ENCODE measurements at places on chromosomes 16 and 17.

GRCh38 chr17:78108726-78109488, 19.6 kb downstream of the TMC6 start:
- DNase-seq: no peak

GRCh38 chr17:31645351-31645750, 213.7 kb downstream of the COPRS start:
- no peak for DNase-seq

DNA sequence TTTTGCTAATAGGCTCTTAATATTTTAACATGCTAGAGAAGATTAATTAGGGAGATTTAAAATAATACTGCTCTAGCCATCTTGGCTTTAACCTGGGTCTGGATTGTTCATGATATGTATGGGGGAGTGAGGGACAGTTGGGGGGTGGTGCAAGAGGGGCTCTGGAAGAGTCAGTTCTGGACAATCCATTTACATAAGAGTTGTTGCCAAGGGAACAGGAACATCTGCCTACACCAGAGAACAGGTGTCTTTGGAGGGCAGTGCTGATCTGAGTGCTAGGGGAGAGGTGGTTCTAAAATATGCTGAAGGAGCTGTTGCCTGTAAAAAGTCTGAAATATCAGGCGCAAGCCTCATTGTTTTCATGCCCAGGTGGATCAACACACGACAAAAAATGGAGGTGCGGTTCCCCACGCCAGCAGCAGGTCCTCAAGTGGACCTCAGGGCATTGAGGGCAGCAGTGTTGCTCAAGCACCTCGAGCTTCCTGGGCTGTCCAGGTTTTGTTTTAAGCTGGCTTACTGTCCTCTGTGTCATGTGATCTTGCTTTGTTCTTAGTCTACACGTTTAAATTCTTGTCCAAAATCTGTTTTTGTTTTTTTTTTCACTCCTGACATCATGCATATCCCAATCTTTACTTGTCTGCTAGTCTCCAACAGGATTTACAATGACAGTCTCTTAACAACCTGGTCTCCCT, 25.4 kb upstream of the WSB1 start:
- DNase-seq: no peak

GRCh38 chr16:87363771-87364455, 19.7 kb downstream of the FBXO31 start:
- DNase-seq: no peak

- no peak for DNase-seq
Observed at GRCh38 chr17:64982139-64982915, 63.0 kb upstream of the LRRC37A3 start.

- DNase-seq: no peak
Observed at GRCh38 chr16:68365167-68365817, 54.5 kb downstream of the PRMT7 start.

DNA sequence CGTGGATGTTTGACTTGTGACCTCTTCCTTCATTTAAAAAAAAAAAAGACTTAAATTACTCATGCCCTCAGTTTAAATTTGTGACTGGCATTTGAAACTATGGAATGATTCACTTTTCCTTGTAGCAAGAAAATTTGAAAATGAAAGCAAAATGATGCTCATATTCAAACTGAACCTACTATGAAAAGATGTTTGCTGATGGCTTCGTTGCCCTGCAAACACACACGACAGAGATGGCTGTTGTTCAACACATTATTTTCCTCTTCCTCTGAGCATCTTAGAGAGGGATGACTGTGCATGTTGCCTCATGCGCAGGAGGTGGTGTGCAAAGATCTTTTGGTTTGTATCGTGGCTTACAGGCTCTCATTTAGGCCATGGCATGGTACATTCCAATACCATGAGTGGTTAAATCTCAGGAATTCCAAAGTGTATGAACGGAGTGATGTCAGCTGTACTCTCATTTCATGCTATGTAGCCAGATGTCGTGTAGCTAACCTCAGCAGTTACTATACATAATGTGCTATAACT, 164.5 kb downstream of the PRKCA start:
- peak; percentile 52 for DNase-seq

DNA sequence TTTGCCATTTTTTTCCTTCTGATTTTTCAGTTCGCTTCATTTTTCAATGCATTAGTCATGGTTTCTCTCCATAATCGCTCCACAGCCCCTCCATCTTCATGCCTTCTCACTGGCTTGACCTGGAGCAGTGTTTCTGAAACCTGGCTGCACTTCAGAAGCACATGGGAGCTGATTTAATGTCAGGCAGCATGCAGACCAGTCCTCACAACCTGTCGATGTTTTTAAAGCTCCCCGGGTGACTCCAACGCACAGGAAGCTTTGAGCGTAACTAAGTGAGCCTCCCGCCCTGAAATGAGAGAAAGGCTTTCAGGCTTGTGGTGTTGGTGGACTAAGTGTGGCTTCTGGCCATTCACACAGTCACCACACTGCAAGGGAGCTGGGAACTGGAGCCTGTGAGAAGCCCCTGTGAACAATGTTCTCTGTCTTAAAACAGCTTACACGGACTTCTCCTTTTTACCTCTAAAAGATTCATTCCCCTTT, 16.8 kb upstream of the DRG2 start:
- no peak for DNase-seq

- DNase-seq: no peak
Observed at GRCh38 chr17:81667754-81668153, 1.2 kb downstream of the CCDC137 start.

DNA sequence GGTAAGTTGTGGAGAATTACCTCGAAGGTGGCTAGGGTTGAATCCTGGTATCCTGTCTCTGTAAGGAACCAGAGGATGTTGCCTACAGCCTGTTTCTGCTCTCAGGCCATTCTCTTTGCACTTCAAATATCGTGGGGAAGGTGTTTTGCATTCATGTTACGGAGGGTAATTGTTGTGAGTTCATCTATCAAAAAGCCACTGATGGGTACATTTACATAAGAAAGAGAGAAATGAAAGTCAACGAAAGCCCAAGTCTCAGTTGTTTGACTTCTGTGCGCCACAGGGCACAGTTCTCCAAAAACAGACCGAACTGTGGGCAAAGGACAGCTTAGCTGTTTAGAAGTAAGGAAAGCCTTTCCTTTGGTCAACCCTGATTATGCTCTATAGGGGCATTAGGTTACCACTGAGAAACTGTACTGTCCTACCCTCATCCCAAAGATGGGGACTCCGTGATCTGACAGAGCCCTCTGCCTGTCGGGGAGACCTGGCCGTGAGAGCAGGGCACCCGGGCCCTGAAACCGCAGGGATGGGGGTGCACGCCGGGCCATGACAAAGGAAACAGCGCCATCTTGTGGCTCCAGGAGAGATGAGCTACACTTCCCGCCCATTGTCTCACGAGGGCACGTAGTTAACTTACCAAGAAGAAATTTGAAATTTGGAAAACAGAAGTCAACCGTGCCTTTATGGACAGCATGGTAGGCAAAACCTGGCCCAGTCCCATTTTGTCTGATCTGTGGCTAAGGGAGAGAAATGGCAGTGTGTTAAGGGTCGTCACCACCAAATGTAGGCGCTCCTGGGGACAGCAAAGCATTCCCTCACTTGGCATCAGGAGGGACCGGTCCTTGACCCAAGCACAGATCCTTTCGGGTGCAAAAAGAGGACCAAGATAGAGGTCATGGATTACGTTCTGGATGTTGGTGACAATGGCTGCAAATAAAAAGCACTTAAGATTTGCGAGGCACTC, 74.5 kb upstream of the DYNLRB2 start:
- peak; percentile 62 for DNase-seq

GRCh38 chr16:51779240-51779639, 628.2 kb upstream of the SALL1 start:
- DNase-seq: no peak

DNA sequence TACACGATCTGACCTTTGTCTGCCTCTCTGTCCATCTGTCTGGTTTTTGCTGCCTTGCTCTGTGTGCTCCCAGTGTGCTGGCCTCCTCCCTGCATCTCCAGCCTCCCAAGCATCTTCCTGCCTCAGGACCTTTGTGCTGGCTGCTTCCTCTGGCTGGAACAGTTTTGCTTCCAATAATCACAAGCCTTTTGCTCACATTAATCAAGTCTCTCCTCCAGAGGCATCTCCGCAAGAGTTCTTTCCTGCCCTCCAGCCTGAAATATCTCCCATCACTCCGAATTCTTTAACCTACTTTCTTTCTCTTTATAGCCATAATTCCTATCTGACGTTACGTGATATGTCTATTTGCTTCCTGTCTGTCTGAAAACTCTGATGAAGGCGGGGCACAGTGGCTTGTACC, 267.1 kb downstream of the ABCC12 start:
- no peak for DNase-seq

- DNase-seq: no peak
Observed at GRCh38 chr16:55899857-55900256, 24.7 kb upstream of the CES5A start.

DNA sequence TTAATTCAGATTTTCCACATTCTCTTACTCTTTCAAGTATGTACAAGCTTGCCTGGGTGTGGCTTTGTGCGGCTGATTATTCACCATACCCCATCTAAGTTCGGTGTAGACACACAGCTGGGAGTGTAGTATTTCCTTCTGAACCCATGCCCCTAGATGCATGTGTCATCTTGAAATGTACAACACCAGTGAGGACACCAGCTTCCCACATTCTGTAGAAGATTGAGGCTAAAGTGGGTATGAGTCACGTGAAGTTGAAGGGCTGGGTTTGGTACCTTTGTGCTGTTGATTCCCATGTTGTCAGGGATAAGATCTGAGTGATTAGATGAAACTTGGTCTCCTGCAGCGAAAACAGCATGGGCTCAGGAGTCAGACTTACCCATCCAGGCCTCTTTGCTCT, 14.6 kb upstream of the DHX8 start:
- no peak for DNase-seq

GRCh38 chr17:48128400-48128799, 20.8 kb downstream of the SNX11 start:
- no peak for DNase-seq

DNA sequence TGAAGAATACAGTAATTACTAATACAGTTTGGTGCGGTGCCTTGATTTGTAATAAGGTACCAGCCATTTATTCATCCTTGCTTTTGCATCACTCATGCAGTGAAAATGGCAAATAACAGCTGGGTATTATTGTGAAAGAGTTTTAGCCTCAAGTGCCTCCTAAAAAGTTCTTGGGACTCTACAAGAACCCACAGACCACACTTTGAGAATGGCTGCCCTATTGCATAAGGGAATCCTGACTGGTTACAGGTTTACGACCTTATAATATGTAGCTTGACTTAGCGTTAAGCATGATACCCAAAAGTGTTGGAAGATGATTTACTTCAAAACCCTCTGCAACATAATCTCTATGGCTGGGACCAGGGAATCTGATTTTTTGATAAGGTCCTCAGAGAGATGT, 4.2 kb downstream of the MYH13 start:
- no peak for DNase-seq

GRCh38 chr16:46918905-46919792, 35.0 kb downstream of the GPT2 start:
- no peak for DNase-seq

DNA sequence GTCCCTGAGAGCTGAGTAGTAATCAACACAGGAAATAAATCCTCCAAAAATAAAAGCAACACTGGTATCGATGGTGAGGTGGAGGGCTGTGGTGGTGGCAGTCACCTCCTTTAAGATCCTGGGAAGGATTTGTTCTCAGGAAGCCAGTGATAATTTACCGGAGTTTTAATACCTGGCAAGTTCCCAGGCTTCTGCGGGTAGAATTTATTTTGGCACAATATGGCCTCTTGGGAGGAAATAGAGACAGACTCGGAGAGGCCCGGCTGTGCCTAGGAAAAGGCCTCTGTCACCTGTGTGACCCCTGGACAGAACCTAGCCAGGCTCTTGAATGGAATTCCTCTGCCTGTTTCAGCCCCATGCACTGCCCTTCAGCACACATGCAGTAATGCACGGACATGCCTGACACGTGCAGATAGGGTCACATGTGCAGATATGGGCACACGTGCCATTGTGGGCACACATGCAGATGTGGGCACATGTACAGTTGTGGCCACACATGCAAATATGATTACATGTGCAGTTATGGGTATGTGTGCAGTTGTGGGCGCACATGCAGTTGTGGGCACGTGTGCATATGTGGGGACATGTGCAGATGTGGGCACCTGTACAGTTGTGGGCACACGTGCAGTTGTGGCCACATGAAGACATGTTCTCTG, 33.5 kb downstream of the MGAT5B start:
- no peak for DNase-seq

- no peak for DNase-seq
Observed at GRCh38 chr17:4850246-4850645, 17.1 kb downstream of the MINK1 start.

- no peak for DNase-seq
Observed at GRCh38 chr17:56142325-56142724, 10.9 kb upstream of the ANKFN1 start.

DNA sequence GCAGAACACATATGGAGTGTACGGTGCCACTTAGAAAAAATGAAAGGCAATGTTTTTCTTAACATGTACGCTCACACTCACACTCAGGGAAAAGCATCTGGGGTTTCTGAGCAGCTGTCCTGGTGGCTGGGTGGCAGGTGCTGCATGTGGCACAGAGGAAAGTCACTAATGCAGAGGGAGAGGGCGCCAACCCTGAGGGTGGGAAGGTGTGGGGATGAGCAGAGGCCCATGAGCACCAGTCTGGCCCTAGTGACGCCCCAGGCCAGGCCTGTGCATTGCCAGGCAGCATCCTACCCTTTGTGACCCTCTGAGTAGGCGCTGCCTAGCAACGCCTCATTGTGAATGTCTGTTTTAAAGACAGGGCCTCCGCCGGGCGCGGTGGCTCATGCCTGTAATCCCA, 19.1 kb upstream of the LCMT1 start:
- no peak for DNase-seq

DNA sequence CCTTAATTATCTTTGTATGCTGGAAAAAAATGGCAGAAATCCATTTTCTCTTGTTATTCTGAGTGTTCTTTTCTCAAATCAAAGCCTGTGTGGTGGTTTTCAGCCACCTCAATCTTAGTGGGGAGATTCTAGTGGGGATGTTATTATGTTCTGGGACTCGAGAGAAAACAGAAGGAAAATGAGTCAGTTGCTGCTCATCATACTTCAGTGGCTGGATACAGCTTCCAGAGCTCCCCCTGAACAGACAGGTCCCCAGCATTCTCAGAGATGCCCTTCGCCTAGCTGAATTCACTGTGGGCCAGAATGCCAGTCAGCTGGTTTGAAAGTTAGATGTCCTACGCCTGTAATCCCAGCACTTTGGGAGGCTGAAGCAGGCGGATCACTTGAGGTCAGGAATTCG, 8.5 kb downstream of the ST6GALNAC1 start:
- DNase-seq: no peak

- DNase-seq: no peak
Observed at GRCh38 chr17:43733956-43734355, 24.6 kb downstream of the SOST start.

Data from activated CD4-positive, alpha-beta T cell treated with anti-CD3 and anti-CD28 coated beads, Interleukin-2, amount 10 ng/mL, durations not matched to agents 7 days and 5 days (primary cell).